CD4-positive, alpha-beta T cell treated with Interleukin-10 for 1 hour (primary cell): ENCODE measurements at places on chromosomes 13 and 19.

GRCh38 chr19:39843919-39844793 lies 2.0 kb downstream of the FBL start:
- DNase-seq = peak; percentile 75

DNA sequence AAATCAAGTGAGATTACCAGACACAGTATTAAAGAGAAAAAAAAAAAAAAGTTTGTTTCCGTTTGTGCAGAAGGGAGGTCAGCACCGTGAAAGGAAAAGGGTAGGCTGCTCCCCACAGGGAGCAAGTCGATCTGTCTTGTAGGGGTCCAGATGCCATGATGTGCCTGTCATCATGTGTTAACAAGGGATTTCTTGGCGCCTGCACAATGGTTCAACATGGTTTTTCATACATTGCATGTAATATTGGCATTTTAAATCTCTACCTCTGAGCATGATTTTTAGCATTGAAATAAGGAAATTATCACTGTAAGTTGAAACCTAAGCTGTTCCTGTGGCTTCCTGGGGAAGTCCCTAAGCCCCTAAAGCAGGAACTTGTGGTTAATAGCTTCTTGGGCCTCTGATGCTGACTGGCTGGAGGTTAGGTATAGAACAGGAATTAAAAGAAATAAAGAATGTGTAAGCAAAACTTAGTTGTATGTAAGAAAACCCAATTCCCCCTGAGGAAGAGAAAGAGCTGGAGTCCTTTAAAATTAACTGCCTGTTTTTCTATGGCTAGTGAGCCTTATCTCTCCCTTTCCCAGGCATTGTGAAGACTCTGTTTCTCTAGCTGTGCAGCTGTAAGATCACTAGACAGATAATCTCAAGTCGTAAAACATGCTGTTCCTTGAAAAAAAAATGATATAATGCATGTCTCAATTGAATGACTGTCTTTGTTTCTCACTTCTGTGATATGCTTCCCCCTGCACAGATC lies 7.4 kb upstream of the FCGBP start:
- DNase-seq = peak; percentile 84

- no peak for DNase-seq
Observed at GRCh38 chr13:76226941-76227340, 590.8 kb downstream of the LMO7 start.

DNA sequence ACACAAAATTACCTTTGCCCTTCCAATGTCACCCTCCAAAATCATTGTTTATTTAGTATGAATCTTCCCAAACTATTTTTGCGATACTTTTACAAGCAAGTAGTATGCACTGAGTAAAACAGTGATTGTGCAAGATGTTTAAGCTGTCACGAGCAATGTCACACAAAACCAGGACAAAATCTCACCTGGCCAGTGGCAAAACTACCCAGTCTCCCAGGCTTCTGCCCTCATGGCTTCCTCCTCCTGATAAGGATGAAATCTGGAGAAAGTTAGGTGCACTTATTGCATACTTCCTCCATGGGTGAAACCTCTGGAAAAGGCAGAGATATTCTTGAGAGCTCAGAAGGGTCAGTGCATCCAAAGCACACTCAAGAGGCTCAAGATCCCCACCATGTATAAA lies 500.8 kb downstream of the IRS2 start:
- DNase-seq = no peak

GRCh38 chr13:39675904-39676303 lies 20.4 kb downstream of the COG6 start:
- DNase-seq = no peak

DNA sequence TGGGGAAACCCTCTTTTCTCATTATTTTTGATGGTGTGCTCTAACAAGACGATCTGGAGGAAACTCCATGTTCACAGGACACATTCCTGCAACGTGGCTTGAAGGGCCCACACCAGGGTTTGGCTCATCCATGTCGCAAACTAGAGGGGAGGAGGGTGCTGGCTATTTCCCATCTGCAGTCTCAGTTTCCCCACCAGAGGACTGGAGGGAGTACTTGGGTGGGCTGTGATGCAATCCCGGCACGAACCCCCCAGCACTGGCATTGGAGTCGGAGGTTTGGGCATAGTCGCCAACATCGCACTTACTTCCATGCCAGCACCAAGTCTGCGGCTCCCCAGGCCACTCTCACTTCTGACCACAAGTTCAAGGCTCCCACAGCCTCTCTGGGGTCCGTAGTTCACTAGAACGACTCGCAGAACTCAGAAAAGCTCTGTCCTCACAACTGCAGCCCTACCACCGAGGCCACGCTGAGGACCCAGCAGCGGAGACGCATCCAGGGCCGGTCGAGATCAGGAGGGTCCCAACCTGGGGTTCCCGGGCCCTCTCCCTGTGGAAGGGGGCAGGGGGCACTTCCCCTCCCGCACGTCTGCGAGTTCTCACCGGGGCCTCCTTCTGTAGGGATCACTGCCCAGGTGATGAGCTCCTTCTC lies 165.6 kb upstream of the SOX1 start:
- DNase-seq = no peak

GRCh38 chr13:108919036-108919907 lies 289.9 kb downstream of the MYO16 start:
- no peak for DNase-seq

- DNase-seq = no peak
Observed at GRCh38 chr13:85974608-85975366, 175.6 kb upstream of the SLITRK6 start.

DNA sequence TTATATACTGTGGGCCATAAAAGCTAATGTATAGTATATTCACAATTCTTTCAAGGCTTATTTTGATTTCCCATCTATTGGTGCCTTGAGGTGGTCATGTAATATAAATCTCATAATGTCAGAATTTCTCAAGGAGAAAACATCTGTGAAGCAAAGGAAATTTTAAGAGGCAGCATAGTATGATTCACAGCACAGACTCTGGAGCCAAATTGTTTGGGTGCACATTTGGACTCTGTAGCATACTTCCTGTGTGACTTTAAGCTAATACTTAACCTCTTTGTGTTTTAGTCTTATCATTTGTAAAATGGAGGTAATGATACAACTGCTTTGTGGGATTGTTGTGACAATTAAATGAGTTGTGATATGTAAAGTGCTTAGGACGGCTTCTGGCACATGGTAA lies 67.6 kb downstream of the PIBF1 start:
- no peak for DNase-seq
